ENCODE measurements at places on chromosomes 7 and 10.

DNA sequence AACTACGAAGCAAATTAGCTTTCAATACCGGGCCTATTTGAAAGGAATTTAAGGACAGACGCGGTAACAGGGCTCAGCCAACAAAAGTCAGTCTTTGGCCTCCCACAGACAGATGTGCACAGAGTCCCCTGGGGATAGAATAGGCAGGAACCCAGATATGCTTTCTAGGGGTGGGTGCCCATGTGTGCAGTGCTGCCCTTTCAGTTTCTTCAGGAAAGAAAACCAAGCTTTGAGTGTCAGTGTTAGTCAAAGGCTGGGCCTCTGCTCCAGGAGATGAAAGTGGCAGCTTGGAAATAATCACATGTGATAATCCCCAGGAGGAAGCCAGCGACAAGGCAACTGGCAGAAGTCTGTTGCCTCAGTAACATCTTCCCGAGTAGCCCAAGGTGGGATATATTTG is 43.8 kb upstream of the CSTF2T start:
- DNase-seq: no peak

DNA sequence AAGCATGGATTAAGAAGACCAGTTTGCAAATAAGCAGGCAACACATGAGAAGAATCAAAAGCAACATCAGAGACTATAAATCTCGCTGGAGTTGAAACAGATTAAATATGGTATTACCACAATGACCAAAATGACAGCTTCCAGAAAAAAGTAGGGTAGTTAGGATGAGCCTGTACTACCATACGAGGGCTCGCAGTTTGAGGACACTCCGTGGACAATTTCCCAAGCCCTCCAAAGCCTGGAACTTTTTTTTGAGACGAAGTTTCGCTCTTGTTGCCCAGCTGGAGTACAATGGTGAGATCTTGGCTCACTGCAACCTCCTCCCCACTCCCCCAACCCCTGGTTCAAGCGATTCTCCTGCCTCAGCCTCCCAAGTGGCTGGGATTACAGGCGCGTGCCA is 1.0 kb downstream of the LRRC17 start:
- DNase-seq: no peak

DNA sequence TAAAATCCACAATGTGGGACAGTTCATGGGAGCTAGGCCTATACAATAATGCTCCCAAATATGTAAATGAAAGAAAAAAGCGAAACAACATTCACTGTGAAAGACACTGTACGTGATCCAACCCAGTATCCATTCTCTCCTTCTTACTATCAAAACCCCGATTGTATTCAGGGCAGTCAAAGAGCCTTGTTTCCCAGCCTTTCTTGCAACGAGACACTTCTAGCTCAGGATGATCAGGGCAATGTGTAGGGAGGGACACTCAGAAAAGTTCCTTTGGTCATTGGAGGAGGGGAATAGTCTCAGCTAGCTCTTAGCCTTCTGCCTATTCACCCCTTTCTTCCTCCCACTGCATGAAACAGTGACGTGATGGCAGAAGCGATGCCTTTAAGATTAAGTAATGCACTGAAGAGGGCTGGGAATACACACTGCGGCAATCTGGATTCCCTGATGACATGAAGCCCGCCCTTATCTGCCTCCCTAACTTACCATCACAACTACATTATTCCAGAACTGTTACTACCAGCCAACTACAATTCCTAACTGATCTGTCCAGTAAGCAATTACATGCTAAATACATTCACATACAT is 27.3 kb downstream of the UBE2H start:
- DNase-seq: no peak

- no peak for DNase-seq
These were observed 772 bp downstream of the PRDX3 start for GRCh38 chr10:119177708-119178371.

GRCh38 chr7:117698018-117698417 is 175.2 kb downstream of the CTTNBP2 start:
- no peak for DNase-seq

DNA sequence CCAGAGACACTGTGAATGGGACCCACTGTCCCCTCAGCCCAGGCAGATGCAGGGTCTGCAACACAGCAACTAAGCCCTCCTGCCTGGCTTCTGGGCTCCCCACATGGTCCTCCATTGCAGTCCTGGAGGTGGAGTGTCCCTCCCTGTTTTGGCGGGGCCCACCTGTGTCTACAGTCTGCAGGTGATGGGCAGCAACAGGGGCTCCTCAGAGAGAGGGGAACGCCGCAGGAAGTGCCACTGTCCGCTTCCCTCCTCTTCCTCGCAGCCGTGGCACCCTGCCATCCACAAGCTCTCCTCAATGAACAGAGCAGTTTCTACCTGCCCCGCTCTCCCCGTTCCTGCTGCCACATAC is 9.3 kb downstream of the CAMK2G start:
- DNase-seq: no peak

DNA sequence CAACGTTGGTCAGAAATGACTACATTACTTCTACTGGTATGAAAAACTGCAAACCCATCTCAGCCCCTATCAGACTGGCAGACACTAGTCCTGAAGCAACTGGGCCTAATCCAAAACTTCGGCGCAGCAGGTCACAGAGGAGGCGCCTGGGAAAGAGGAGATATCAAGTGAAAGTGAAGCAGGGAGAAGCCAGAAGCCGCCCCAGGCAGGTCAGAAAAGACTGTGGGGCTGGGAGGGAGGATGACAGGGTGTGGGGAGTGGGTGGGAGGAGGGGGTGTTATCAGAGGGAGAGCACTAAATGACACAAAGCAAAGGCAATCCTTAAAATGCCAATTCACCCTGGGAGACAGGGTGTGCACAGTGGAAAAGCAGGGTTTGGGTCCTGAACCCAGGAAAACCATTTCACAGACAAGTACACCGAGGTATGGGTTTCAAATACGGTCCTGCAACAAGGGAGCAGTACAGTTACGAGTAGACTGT is 731 bp downstream of the CHCHD3 start:
- no peak for DNase-seq

DNA sequence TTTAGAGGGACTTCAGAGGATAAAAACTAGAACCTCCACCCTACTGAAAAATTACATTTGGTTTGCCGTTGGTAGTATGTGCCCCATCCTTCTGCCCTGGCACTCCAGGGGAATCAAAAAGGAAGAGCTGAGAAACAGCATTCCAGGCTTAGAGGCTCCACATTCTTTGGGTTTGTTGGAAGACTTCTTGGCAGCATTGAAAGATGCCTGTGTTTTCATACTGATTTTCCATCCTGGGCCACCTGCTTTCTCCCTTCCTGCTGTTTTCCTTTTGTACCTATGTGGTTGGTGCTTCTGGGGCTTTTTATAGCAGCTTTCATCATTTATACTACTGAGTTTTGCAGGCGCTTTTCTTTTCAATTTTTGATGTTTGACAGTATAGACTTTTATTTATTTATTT is 61.7 kb downstream of the AUTS2 start:
- no peak for DNase-seq

GRCh38 chr7:47194516-47195057 is 387.3 kb downstream of the TNS3 start:
- DNase-seq: no peak

DNA sequence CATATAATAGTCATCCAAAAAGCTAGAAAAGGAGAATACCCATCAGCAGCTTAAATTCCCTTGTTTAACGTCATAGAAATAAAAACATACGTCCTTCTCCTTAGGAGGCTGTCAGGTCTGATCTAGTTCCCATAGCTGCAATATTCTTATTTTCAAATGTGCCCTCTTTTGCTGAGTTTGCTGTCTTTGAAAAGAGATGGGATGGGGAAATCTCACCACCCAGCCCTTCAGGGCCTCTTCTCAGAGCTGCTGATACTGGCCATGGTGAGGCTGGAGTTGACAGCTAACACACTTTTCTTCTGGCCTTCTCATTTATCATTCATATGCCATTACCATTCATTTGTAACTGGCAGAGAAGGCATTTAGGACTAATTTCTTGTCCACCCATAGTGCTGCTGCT is 5.1 kb upstream of the PCGF5 start:
- DNase-seq: no peak

- DNase-seq: no peak
These were observed 194.6 kb upstream of the NRG3 start for GRCh38 chr10:81680359-81680758.

- DNase-seq: no peak
These were observed 2.8 kb upstream of the AHCYL2 start for GRCh38 chr7:129222064-129222463.

GRCh38 chr10:70664702-70665195 is 7.6 kb upstream of the ADAMTS14 start:
- no peak for DNase-seq

DNA sequence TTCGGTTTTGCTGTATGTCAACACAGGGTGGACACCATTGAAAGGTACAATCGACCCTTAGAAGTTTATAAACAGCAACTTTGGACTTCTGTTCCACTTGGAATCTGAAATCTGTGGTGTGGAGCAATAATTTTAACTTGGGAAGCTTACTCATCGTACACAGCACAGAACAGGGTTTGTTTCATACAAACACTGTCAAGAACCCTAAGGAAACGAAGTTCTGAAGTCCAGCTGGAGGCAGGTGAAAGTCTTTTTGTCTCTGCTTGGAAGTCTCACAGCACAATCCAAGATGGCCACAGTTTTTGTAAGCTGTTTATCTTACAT is 31.5 kb downstream of the NMT2 start:
- DNase-seq: no peak

GRCh38 chr10:124644236-124644635 is 99.9 kb downstream of the FAM53B start:
- DNase-seq: no peak

GRCh38 chr10:22593026-22593425 is 121.4 kb downstream of the PIP4K2A start:
- no peak for DNase-seq

- no peak for DNase-seq
These were observed 6.2 kb upstream of the HOXA11 start for GRCh38 chr7:27191161-27191731.

- DNase-seq: no peak
These were observed 87.9 kb downstream of the HIF1AN start for GRCh38 chr10:100623521-100624230.

GRCh38 chr10:3781468-3782145 is 3.4 kb downstream of the KLF6 start:
- DNase-seq: no peak

DNA sequence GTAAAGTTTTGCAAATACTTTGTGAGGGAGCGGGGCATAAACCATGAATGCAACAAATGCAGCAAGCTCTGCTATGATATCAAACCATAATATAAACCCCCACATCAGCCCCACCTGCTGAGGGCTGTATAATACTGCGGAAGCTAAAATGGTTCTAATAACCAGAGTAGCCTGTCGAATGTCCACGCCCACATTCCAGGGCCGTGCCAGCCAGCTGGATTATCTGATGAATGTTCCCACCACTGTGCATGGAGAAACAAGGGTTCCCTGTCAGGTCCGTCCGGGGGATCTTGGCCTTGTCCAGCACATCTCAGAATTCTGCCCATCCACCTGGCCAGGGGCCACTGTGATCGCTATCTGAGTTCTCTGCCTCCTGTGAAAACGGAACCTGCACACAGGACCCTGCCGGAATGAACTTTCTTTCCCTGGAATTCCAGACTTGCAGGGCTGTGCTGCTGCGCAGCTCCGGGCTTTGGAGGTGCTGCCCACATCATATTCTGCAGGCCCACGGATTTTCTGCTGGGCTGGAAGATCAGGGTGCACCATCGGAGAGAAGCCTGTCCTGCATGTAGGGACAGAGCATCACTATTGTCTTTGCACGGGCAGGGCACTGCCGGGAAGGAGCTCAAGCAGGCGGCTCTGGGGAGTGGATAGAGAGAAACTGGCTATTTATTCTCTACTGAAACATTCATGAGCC is 77.0 kb upstream of the GNA12 start:
- DNase-seq: no peak

- DNase-seq: no peak
These were observed 759.8 kb downstream of the CNTNAP2 start for GRCh38 chr7:146876411-146876810.

GRCh38 chr7:1576521-1577253 is 6.9 kb upstream of the PSMG3 start:
- no peak for DNase-seq

- no peak for DNase-seq
These were observed 28.5 kb upstream of the NUB1 start for GRCh38 chr7:151312831-151313809.

DNA sequence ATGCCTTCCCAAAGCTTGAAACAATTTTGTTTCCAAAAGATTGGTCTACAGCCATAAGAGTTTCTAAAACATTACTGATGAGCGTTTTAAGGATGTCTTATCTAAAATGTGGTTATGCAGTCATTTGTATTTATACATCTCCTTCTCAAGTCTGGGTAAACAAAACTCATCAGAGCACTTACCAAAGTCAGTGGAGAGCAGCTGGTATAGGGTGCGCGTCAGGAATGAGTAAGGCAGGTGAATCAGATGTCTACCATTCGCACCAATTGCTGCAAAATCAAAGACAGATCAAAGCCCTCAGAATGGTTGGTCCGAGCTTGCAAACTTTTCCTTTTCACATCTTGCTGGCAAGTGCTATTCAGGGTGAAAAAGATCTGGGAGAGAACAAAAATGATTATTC is 65.6 kb upstream of the FAM171A1 start:
- DNase-seq: peak; percentile 9

DNA sequence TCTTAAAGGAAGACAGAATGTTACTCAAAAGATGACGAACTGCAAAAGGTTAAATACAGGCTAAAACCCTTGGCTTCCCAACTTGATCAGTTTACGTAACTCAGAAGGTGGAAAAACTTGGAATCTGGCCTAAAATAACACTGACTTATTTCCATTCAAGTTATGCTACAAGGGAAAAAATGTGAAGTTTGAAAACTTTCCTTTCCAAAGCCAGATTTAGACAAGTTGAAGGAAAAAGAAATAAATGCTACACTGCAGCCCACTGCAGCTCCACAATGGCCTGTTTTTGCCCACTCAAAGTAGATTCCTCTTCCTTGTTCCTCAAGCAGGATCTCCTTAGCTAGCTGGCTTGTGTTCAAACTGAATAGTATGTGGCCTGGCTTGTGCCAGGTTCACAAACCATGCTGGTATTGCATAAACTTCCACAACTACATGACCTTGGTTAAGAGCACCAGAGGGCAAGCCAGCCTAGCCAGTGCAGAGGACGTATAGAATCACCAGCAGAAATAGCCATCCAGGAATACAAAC is 166.2 kb downstream of the CPEB3 start:
- DNase-seq: no peak

DNA sequence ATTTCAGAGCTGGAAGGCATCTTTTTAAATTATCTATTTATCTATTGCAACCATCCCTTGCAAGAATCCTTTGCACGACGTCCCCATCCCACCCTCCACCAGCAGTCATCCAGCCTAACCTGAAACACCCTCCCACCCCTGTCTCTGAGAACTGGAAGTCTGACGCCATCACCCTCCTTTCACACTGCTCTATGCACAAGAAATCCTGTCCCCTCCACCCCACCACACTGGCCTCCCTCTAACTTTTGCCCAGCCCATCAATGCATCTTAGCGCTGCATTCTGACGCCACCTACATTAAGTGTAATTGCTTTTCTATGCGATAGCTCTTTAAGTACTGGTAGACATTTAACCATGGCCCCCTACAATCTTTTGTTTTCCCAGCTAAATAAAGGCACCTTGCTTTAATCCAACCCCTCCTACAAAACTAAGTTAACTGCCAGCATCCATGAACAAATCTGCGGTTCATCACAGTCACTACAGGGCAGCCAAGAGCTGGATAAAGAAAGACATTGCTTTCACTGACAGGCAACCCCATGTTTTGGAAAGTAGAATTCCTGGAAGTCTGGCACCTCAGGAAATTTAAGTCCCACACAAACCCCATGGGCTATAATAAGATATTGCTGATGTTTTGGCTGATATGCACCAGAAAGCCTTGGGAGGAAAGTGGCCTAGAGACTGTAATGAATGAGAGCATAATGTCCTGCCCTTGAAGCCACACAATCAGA is 128.0 kb downstream of the GLI3 start:
- DNase-seq: no peak

GRCh38 chr7:47252675-47253074 is 329.2 kb downstream of the TNS3 start:
- no peak for DNase-seq
